Activated naive CD8-positive, alpha-beta T cell treated with anti-CD3 and anti-CD28 coated beads, Interleukin-2, amount 10 ng/mL, durations not matched to agents 7 days and 5 days (primary cell): ENCODE measurements at places on chromosomes 5 and 9. TPM values are rescaled to one million over a fixed set of nuclear protein-coding genes. Genes with fewer than 3 reads are reported as not detected.

DNA sequence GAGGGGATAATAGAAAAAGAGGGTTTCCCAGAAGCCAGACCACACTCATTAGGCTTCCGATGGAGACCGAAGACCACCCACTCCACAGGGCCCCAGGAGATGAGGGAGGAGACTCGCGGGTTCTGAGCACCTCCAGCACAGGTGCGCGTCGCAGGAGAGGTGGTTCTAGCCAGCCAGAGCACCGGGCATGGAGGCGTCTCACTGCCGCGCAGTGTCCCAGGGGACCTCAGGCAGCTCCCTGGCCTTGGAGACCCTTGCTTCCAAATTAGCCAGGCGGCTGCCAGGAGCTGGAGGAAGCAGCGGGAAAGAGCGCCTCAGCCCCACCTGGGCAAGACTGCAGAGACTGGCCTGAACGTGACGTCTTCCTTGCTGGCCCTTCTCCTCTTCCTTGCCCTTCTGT is 115.4 kb upstream of the FBXL7 start:
- H3K4me3 ChIP-seq = no peak overlapping the region
- DNase-seq = no peak
- no peaks in the 10 kb centered on the region for H3K27me3 ChIP-seq
- H3K36me3 ChIP-seq = no peaks in the 10 kb centered on the region

DNA sequence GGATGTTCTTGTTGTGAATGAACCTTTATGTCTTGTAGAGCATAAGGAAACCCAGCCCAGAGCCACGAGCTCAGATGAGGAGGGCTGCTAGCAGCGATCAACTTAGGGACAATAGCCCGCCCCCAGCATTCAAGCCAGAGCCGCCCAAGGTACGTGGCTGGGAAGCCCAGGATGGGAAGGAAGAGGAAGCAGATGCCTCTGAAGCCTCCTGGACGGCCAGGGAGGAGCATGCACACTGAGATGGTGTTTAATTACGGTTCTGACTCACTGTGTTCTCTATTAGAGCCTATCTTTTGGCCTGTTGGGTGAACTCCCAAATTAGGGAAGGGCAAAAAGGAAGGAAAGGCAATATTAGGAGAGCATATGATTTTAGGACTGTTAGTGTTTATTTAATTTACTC is 75.3 kb downstream of the TJP2 start:
- no peak overlapping the region for H3K27ac ChIP-seq

DNA sequence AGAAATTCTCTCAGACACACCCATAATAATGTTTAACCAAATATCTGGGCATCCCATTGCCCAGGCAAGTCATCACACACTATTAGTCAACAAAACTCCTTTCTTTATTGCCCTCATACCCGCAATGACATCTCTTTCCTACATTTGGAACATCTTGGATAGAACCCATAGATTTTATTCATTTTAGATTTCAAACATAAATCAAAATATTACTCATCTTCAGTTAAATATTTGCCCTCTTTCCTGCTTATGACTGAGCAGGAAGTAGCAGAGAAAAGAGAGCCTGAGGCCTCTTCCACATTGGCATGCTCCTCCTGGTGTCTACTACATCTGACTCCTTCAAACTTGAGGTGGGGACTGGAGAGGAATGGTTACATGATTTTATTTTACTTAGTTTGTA is 592.0 kb downstream of the CHSY3 start:
- no peak overlapping the region for H3K27ac ChIP-seq
- no peaks in the 10 kb centered on the region for H3K4me1 ChIP-seq
- H3K4me3 ChIP-seq = no peak overlapping the region
- H3K36me3 ChIP-seq = no peaks in the 10 kb centered on the region
- no peaks in the 10 kb centered on the region for H3K27me3 ChIP-seq

DNA sequence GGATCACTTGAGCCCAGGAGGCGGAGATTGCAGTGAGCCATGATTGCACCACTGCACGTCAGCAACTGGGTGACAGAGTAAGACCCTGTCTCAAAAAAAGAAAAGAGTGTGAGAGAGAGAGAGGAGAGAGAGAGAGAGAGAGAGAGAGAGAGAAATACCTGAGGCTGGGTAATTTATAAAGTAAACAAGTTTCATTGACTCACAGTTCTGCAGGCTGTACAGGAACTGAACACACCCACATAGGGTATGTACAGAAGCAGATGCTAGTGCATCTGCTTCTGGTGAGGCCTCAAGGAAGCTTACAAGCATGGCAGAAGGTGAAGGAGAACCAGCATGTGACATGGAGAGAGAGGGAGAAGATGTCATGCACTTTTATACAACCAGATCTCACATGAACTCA is 46.4 kb upstream of the CHD1 start:
- DNase-seq = no peak
- no peak overlapping the region for H3K27ac ChIP-seq
- no peak overlapping the region for H3K4me3 ChIP-seq
- H3K27me3 ChIP-seq = peaks cover 2% of the 10 kb centered on the region

PCA3 gene
- not detected for total RNA-seq

GRCh38 chr5:152271420-152271819 is 133.7 kb downstream of the NMUR2 start:
- H3K27ac ChIP-seq = no peak overlapping the region
- no peaks in the 10 kb centered on the region for H3K4me1 ChIP-seq
- no peaks in the 10 kb centered on the region for H3K36me3 ChIP-seq
- DNase-seq = no peak
- H3K27me3 ChIP-seq = no peaks in the 10 kb centered on the region

DNA sequence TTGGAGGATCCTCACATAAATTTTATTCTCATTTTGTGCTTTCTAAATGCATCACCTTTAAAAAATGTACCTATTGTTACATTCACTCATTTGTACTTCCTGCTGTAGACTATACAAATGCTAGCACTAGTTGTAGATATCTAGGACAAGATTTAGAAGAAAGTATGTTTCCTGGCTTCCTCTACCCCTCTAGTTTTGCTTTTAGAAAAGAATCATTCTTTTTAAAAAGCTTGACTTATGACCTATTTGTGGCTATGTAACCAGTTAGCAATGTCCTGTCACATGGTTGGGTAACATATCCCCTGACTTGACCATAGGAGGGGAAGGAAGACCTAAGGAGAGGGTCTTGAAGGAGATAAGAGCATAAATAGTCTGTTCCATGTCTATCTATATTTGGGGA is 13.3 kb downstream of the CAMK4 start:
- peaks cover 11% of the 10 kb centered on the region for H3K36me3 ChIP-seq
- DNase-seq = no peak
- H3K4me3 ChIP-seq = peak overlapping the region; percentile 83
- peak overlapping the region; percentile 97 for H3K27ac ChIP-seq
- H3K4me1 ChIP-seq = peaks cover 77% of the 10 kb centered on the region
- no peaks in the 10 kb centered on the region for H3K27me3 ChIP-seq

C5orf34 gene
- total RNA-seq = 9.3 TPM

ADRB2 gene
- 6.3 TPM for total RNA-seq

DNA sequence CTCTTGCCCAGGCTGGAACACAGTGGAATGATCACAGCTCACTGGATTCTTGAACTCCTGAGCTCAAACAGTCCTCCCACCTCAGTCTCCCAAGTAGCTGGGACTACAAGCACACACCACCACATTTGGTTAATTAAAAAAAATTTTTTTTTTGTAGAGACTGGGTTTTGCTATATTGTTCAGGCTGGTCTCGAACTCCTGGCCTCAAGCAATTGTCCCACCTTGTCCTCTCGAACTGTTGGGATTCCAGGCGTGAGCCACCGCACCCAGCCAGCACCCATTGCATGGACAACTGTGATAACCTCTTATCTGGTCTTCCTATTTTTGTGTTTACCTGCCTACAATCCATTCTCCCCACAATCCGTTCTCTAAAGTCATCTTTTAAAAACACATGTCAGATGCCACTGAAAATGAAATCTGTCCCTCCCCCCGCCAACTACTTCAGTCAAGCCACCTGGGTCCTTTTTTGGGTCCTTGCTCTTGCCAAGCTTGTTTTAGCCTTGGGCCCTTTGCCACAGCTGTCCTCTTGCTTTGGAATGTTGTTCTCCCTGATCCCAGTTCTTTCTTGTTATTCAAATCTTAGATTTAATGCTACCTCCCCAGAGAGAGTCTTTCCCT is 250.5 kb downstream of the PIK3R1 start:
- no peak overlapping the region for H3K4me3 ChIP-seq
- no peaks in the 10 kb centered on the region for H3K27me3 ChIP-seq
- no peak for DNase-seq
- no peak overlapping the region for H3K27ac ChIP-seq
- H3K36me3 ChIP-seq = no peaks in the 10 kb centered on the region

DNA sequence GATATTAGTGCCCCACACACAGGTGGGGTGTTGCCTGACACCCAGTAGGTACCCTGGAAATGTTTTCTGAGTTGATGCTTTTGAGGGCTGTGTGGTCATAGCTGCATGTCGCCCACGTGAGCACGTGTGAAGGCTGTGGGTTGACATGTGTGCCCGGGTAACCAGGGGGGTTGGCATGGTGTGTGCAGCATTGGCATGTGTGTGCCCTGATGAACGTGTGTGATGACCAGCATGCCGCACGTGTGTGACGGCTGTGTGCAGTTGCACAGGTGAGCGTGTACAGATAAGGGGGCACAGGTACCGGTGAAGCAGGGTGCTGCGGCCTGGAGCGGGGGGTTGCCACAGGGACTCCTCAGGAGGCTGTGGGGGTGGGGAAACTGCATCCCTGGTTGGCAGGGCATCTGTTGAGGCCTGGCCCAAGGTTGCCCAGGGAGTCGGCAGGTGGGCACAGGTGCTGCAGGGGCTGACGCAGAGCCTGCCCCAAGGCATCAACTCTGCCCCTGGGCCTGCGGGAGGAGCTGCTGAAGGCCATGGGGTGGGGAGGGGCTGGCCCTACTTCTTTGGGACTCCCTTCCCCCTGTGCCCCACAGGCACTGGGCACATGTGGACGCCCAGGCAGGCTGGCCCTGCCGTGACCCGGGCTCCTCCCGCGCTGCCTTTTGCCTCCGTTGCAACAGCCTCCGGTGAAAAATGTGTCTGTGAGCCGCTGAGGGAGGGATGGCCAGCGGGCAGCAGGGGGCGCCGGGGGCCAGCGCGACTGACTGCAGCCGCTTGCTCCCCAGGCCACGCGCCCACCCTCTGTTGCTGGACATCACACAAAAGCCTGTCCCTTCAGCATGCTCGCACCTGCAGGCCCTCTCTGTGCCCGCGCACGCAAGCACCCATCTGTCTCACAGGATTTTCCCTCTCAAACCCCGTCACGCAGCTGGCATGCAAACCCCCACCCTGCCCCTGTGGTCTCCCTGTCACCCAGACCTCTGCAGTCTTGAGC is 2.2 kb downstream of the UNC5A start:
- peaks cover 14% of the 10 kb centered on the region for H3K4me1 ChIP-seq
- no peak overlapping the region for H3K27ac ChIP-seq
- H3K36me3 ChIP-seq = no peaks in the 10 kb centered on the region

GARIN3 gene
- total RNA-seq = not detected

DNA sequence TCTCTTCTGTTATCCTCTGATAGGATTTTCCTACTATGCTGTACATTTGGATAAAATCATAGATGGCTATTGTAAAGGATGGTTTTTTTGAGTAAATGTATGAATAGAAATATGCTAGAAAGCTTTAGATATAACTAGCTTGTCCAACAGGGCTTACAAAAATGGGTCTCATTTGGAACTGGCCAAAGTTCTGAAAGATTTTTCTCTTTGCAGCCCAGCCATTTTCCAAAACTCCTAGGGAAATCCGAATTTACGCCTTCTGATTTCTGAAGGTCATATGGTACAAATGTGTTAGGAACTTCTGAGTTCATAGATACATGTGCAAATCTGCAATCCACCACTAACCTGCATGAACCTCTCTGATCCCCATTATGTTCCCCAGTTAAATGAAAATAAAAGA is 603.9 kb upstream of the C9orf72 start:
- H3K4me1 ChIP-seq = no peaks in the 10 kb centered on the region
- H3K4me3 ChIP-seq = no peak overlapping the region
- DNase-seq = no peak
- H3K27me3 ChIP-seq = no peaks in the 10 kb centered on the region
- H3K36me3 ChIP-seq = no peaks in the 10 kb centered on the region

GRCh38 chr9:127761491-127761956 is 16.9 kb downstream of the SH2D3C start:
- peaks cover 40% of the 10 kb centered on the region for H3K36me3 ChIP-seq
- no peak for DNase-seq
- no peaks in the 10 kb centered on the region for H3K27me3 ChIP-seq

- no peaks in the 10 kb centered on the region for H3K36me3 ChIP-seq
- H3K27me3 ChIP-seq = peaks cover 13% of the 10 kb centered on the region
- no peak overlapping the region for H3K27ac ChIP-seq
- H3K4me1 ChIP-seq = no peaks in the 10 kb centered on the region
- no peak overlapping the region for H3K4me3 ChIP-seq
- peak; percentile 19 for DNase-seq
Observed at GRCh38 chr9:124457887-124458431, 7.7 kb downstream of the ADGRD2 start.

KIF27 gene
- total RNA-seq = 3.4 TPM

RLN2 gene
- total RNA-seq = 3.5 TPM

GRCh38 chr9:129673602-129674001 is 8.2 kb downstream of the PRRX2 start:
- no peak for DNase-seq
- H3K4me3 ChIP-seq = no peak overlapping the region
- H3K27ac ChIP-seq = no peak overlapping the region
- H3K27me3 ChIP-seq = peaks cover 12% of the 10 kb centered on the region
- no peaks in the 10 kb centered on the region for H3K36me3 ChIP-seq

SCGB3A1 gene
- 6.6 TPM for total RNA-seq

DNA sequence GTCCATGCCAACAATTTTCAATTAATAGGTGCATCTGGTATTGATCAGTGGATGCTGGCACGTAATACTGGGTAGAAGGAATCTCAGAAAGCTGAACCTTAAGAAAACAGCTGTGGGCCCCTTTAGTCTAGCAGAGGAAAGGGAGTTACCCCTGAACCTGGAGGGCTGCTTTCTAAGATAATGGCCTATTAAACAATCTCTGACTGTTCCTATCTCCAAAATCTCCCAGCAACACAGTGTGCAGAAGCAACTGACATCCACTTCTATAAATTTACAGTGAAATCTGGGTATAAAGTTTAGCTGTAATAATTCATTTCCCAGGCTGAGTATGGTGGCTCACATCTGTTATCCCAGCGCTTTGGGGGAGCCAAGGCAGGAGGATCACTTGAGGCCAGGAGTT is 198.8 kb downstream of the MAPKAP1 start:
- no peak for DNase-seq
- no peaks in the 10 kb centered on the region for H3K27me3 ChIP-seq
- no peak overlapping the region for H3K4me3 ChIP-seq
- H3K27ac ChIP-seq = no peak overlapping the region
- peaks cover 4% of the 10 kb centered on the region for H3K4me1 ChIP-seq

- DNase-seq = no peak
- H3K4me3 ChIP-seq = no peak within 1 kb of the TSS
- peaks cover 58% of the 10 kb centered on the region for H3K27me3 ChIP-seq
Observed at GRCh38 chr9:112890106-112891081, at the start of gene SLC46A2. TSS of gene SLC46A2 (minus strand) at chr9:112890876. CDS start at chr9:112890681, 195 bp downstream.

WHRN gene
- 10.5 TPM for total RNA-seq

TCF7 gene
- 315 TPM for total RNA-seq
